NCI-H82 (cell line): ENCODE measurements at places on chromosomes 13 and 19.

DNA sequence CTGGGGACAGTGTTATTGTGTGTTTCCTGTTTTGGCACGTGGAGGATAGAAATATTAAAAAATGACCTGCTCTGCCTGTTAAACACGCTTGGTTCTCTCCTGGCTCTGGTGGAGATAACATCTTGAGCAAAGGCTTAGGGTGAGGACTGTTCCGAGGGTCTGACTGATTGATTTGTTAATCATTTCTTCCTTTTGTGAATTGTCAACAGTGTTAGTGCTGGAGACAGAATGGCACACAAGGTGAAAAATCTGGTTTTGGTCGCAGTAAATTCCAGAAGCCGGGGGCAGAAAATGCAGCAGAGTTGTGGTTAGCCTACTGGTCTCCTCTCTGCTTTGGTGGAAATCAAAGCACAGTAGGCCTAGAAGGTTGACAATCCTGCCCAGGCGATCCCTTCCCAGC lies 163.6 kb downstream of the FGF9 start:
- no peak for DNase-seq

DNA sequence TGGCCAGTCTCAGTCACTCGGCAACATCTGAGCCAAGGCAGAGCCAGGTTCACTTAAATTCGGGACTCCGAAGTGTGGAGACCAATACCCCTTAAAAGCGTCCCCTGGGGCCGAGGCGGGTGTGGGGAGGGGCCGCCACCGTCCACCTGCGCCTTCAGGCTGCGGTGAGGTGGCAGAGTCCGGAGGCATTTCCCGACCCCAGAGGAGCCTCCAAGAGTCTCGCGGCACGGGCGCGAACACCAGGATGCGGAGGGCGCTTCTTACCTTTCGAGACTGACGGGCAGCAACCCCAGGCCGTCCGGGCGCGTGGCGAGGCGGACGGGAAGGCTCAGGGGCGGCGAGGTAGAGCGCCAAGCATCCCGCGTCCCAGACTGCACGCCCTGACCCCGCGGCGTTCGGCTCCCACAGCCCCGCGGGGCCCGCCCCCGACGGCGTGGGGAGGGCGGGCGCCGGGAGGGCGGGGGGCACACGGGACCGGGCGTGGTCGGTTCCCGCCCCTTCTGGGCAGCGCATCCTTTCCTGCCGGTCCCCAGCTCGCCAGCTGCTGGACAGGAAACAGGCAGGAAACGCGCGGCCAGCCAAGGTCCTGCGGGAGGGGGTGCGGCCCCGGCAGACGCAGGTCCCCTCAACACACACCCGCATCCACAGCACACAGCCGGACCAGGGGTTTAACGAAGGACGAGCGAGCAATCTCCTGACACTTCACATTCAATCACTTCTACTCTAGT lies at the start of gene THSD1:
Gene THSD1, minus strand, starts transcription at position 406 of the 728 bp plus-strand sequence. CDS start 3,572 bp downstream, outside the sequence.
- DNase-seq = peak; percentile 86

DNA sequence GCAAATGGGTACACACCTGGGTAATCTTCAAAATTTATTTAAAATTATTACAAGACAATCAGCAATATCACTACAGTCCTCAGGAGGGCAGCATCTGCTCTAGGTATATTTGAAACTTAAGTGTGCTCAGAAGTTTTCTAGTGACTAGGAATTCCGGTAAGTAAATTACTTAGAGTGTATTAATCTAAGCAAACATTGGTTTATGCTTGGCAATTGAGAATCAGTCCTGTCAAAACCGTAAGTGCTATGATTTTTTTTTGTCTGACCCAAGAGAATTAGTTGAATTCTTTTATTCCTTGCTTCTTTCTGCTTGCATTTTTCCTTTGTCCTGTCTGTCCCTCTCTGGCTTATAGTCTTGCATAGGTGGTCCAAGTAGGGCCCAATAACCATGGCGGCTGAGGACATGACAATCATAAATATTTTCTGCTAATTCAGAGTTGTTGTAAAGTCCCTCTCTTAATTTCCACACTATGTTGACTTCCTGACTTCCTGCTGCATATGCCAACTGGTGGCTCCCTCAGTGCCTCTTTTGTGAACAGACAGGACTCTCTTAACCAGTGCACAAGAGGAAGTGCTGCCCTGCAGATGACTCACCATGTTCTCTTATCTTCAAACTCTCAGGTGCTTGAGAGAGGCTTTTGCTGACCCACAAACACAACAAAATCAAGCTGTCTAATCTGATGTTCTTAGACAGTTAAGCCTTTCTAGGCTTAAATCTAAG lies 82.2 kb downstream of the SLAIN1 start:
- peak; percentile 81 for DNase-seq

GRCh38 chr13:109422161-109422560 lies 364.2 kb downstream of the IRS2 start:
- no peak for DNase-seq

DNA sequence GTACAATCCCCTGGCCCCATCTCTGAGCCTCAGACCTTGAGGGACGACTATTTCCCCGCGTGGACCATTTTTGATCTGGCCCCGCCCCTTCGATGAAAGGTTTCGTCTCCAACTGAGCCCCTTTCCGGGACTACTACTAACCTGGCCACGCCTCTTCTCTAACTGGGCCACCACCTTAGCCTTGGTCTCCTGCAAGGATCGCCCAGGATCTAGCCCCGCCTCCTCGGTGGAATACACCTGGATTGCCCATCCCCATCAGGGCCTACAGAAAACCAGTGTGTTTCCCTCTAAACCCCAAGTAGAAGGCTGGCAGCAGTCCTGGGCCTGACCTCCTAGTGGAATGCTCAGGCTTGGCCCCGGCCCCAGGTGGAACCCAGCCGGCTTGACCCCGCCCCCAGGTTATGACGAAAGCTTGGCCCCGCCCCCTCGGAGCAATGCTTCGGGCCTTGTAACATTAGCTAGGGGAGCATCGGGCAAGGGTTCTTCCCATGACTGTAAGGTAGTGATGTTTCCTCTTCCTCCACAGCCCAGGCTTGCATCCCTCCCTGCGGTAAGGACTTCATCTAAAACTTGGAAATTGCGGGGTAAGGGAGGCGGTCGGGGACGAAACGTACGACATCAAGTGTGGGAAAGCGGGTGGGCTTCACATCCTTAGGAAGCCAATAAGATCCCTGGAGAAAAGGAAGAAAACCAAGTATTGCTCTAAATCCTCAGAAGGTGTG lies 9.1 kb downstream of the SPACA6 start:
- DNase-seq = peak; percentile 12

DNA sequence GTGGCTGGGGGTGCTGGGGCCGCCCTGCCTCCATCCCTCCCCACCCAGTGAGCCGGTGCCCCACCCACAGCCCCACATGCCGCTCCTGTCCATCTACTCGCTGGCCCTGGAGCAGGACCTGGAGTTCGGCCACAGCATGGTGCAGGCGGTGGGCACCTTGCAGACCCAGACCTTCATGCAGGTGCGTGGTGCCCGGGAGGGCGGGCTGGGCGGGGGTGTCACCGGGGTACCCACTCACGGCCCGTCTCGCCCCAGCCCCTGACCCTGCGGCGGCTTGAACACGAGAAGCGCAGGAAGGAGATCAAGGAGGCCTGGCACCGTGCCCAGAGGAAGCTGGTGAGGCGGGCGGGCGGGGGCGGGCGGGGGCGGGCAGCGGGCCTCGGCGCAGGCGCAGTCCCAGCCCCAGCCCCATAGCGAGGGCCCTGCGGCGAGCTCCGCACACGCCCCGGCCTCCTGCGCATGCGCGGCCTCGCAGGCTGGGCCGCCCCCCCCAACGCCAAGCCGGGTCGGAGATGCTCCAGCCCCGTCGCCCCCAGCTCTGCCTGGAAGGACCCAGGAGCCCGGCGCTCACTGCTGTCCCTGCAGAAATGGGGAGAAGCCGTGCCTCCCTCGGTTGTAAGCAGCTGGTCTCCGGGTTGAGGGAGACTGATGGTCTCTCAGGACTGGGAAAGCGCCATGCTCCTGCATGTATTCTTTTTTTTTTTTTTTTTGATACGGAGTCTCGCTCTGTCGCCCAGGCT lies 7.7 kb downstream of the ARHGAP45 start:
- peak; percentile 85 for DNase-seq

- DNase-seq = no peak
Observed at GRCh38 chr13:110523838-110524540, 37.5 kb downstream of the RAB20 start.

DNA sequence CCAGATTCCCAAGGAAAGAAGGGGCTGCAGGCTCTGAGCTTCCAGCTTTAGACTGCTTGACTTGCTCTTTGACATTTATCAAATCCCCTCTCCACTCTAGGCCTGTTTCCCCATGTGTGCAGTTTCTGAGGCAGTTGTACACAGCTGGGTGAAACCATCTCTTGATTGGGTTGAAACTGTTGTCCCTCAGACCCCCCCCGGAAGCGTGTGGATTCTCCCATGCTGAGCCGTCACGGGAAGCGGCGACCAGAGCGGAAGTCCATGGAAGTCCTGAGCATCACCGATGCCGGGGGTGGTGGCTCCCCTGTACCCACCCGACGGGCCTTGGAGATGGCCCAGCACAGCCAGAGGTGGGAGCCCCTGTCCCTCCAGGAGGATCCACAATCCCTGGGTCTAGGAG lies 19.7 kb downstream of the BRSK1 start:
- DNase-seq = no peak

GRCh38 chr19:18058208-18059009 lies 28.3 kb downstream of the IL12RB1 start:
- peak; percentile 94 for DNase-seq

GRCh38 chr19:6952956-6953355 lies 65.6 kb downstream of the ADGRE1 start:
- DNase-seq = no peak
